ENCODE measurements at places on chromosomes 12 and 14.

DNA sequence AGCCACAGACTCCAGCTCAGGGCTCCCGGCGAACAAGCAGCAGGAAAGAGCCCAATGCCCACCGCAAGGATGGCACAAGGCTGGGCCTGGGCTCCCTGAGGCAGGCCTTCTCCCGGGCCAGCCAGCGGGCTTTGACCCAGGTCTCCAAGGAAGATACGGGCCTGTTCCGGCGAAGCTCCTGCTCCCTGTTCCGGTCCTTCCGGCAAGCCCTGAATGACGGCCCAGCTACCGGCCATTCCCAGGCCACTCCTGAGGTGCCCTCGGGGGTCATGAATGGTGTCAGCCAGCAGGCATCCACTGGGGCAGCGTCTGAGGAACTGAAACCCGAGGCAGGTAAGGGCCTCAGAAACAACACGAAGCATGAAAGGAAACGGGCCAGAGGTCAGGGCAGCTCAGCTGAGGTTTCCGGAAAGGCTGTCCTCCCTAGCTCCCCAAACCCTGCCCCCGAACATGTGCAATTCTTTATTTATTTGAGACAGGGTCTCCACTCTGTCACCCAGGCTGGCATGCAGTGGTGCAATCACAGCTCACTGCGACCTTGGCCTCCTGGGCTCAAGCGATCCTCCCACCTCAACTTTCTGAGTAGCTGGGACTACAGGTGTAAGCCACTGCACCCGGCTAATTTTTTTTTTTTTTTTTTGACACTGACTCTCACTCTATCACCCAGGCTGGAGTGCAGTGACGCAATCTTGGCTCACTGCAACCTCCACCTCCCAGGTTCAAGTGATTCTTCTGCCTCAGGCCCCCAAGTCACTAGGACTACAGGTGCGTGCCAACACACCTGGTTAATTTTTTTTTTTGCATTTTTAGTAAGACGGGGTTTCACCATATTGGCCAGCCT, 6.0 kb downstream of the EXOC3L4 start:
- DNase-seq: no peak

- no peak for DNase-seq
Observed at GRCh38 chr14:88079624-88080023, 74.7 kb downstream of the GPR65 start.

DNA sequence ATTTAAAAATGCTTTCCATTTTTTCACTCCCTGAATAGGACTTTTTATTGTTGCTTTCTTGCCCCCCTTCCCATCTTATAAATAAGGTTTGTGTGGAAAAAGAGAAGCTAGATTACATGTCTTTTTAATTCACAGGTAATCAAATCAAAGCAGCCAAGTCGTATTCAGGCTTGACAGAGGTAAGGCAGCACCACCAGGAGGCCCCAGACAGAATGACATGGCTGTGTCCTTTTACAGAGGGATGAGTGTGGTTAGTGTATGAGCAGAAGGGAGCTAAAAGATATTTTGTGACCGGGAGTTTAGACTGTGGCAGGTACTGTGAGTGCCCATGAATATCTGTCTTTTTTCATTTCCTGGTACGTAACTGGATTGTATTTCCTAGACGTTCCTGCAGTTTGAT, 596.1 kb downstream of the ETNK1 start:
- no peak for DNase-seq

DNA sequence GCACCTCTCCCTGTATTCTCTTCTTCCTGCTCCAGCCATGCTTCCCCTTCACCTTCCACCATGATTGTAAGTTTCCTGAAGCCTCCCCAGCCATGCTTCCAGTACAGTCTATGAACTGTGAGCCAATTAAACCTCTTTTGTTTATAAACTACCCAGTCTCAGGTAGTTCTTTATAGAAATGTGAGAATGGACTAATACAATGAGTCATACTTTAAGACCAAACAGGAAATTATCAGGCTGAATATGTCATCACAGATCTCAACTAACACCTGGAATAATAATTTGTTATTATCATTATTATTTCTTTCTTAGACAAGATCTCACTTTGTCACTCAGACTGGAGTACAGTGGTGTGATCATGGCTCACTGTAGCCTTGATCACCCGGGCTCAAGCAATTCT, 85.4 kb downstream of the KCNMB4 start:
- no peak for DNase-seq

GRCh38 chr14:52802597-52802996, 11.2 kb upstream of the GNPNAT1 start:
- peak; percentile 80 for DNase-seq

DNA sequence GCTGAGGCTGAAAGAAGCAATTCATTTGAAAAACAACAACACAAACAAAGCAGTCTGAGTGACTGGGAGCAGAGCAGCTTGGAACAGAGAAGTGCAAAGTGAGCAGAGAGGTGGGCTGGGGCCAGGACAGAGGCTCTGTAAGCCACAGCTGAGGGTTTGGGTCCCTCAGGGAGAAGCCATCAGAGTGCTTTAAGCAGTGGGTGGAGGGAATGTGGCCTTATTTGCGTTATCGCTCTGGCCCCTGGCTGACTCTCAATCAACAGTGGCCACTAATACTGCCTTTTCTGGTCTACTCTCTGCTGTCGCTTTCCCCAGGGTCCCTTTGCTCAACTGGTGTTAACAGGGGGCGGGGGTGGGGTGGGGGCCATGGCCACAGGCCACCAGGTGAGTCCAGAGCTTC, 44.2 kb downstream of the IRF2BPL start:
- DNase-seq: no peak

DNA sequence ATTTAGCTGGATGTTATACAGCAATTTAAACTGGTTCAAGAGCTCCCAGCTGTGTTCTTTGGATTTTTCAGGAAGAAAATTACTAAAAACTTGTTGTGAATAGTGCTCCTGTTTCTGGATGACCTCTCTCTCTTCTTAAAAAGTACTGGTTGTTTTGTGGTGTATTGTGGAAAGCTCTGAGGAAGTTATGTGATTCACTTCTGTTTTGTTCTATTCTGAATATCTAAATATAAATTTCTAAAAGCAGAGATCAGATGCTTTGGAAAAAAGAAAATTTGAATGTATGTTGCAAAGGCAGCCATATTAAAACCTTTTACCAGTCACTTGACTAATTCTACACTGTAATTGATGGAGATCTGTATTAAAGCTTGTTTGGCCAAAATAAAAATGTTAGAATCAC, 3.4 kb upstream of the C3AR1 start:
- DNase-seq: no peak

DNA sequence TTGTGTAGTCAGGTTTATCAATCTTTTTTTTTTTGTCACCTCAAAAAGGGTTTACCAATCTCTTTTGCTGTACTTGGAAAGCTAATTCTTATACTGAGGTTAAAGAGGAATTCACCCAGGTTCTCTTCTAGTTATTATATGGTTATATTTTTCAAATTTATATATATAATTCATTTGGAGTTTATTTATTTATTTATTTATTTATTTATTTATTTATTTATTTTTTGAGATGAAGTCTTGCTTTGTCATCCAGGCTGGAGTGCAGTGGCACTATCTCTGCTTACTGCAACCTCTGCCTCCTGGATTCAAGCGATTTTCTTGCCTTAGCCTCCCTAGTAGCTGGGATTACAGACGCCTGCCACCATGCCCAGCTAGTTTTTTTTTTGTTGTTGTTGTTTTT, 73.8 kb downstream of the GPR135 start:
- DNase-seq: no peak

DNA sequence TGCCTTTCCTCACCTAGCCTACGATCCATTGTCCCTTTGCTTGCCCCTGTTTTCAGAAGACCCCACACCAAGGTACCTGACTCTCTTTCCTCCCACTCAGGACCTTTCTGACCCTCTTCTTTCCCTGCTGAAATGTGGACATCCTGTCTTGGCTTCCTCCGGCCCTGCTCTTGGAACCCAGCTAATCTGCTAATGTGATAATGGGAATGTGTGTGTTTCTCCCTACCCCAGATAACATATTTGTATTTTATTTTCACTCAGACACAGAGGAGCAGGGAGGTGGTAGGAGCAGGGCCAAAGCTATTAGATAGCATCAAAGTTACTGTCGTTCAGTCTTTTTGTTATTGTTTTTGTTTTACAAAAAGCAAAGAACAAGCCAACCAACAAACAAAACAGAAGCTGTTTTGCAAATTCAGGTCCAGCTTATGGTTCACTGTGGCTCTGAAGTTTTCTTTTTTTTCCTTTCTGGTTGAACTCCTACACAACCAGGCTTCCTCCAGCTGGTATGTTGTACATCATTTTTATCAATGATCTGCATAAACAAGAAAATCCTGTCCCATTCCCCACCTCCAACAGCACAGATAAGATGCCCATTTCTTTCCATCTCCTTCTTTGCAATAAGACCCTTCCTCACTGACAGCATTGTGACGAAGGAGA, 137.3 kb downstream of the C12orf75 start:
- no peak for DNase-seq

- DNase-seq: no peak
Observed at GRCh38 chr12:18446061-18446644, 184.8 kb downstream of the PIK3C2G start.

- DNase-seq: no peak
Observed at GRCh38 chr12:119410396-119410795, 75.9 kb downstream of the CCDC60 start.

GRCh38 chr12:128114485-128114884, 152.5 kb upstream of the TMEM132C start:
- no peak for DNase-seq

DNA sequence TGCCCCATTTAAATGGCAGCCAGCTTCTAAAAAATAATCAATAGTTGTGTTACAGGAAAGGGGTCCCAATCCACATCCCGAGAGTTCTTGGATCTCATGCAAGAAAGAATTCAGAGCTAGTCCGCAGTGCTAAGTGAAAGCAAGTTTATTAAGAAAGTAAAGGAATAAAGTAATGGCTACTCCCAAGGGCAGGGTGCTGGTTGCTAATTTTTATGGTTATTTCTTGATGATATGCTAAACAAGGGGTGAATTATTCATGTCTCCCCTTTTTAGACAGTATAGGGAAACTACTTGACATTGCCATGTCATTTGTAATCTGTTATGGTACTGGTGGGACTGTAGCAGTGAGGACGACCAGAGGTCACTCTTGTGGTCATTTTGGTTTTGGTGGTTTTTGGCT, 591.3 kb downstream of the LRFN5 start:
- peak; percentile 23 for DNase-seq

- DNase-seq: peak; percentile 76
Observed at GRCh38 chr12:96906849-96907670, at the start of gene NEDD1. Gene NEDD1, plus strand, starts transcription at chr12:96907257. Its CDS starts 2,503 bp downstream, at chr12:96909760.

- peak; percentile 25 for DNase-seq
Observed at GRCh38 chr12:21989819-21990412, 48.7 kb upstream of the ABCC9 start.

DNA sequence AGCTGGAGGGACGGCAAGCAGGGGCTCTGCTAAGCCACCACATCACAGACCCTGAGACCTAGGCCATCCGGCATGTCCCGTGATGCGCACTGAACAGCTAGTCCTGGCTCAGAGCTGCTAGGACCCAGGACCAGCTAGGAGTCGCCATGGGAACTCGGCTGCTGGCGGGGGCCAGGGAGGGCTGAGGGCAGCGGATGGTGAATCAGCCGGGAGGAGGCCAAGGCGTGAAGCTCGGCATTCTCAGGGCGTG, 5.1 kb downstream of the AHNAK2 start:
- no peak for DNase-seq

- no peak for DNase-seq
Observed at GRCh38 chr12:53965281-53966084, 7.4 kb upstream of the HOXC11 start.

GRCh38 chr14:88043529-88044443, 38.9 kb downstream of the GPR65 start:
- DNase-seq: no peak

GRCh38 chr14:92832137-92832700, 38.1 kb downstream of the GOLGA5 start:
- no peak for DNase-seq

DNA sequence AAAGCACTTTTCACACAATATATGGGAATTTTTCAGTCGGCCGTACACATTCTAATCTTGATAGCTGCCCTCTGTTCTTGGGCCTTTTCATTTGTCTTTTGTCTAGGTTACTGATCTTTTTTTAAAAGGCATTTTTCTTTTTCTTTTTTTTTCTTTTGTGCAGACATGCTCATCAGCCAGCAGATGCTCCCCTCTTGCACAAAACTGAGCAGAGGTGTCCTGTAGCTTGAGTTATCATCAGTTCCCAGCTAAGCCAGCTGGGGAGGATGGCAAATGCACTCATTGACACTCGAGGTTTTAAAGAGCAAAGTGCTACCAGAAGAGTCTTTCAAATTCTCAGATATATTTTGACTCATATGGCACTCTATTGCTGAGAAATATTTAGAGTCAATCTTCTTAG, 913.9 kb upstream of the SEL1L start:
- no peak for DNase-seq

DNA sequence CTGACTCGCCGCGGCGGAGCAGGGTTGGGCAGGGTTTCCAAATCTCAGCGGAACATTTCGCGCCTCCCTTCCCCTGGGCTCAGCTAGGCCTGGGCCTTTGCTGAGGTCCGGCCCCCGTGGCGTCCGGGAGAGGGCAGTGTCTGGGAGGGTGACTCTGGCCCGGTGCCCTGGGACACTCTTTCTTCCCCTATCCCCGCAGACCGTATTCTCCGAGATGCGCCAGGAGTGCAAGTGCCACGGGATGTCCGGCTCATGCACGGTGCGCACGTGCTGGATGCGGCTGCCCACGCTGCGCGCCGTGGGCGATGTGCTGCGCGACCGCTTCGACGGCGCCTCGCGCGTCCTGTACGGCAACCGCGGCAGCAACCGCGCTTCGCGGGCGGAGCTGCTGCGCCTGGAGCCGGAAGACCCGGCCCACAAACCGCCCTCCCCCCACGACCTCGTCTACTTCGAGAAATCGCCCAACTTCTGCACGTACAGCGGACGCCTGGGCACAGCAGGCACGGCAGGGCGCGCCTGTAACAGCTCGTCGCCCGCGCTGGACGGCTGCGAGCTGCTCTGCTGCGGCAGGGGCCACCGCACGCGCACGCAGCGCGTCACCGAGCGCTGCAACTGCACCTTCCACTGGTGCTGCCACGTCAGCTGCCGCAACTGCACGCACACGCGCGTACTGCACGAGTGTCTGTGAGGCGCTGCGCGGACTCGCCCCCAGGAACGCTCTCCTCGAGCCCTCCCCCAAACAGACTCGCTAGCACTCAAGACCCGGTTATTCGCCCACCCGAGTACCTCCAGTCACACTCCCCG, 3.0 kb downstream of the WNT1 start:
- no peak for DNase-seq

GRCh38 chr14:39080886-39081285, 22.1 kb downstream of the SEC23A start:
- no peak for DNase-seq

DNA sequence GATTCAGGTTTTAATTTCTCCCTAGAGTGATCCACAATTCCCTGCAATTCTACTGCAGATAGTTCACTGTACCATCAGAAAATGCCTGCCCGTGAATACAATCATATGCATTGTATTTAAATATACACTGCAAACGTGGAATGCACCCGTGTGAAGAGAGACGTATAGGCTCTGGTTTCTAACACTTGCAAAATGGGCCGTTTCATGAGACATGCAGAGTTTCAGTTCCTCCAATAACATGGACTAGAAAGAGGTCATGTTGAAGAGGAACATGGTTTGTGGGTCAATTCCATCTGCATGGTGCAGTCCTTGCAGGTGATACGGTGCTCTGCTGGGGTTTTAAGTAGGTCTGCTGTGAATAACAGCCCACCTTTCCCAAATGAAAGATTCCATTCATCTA, 373.3 kb downstream of the TMEM132D start:
- DNase-seq: no peak
